Transverse colon (tissue), 4 donors: ENCODE measurements at places on chromosomes 7 and 10.

GRCh38 chr10:132514821-132515520 is 22.6 kb upstream of the INPP5A start:
- DNase-seq: no peak
- H3K4me1 ChIP-seq: peaks cover 31% of the 10 kb centered on the region
- no peaks in the 10 kb centered on the region for H3K27me3 ChIP-seq
- H3K27ac ChIP-seq: no peak overlapping the region
- no peaks in the 10 kb centered on the region for H3K36me3 ChIP-seq
- H3K4me3 ChIP-seq: no peak overlapping the region

GRCh38 chr10:62076891-62077290 is 175.4 kb downstream of the ARID5B start:
- no peak for DNase-seq
- H3K36me3 ChIP-seq: no peaks in the 10 kb centered on the region
- H3K27me3 ChIP-seq: no peaks in the 10 kb centered on the region
- peaks cover 10% of the 10 kb centered on the region for H3K4me1 ChIP-seq

GRCh38 chr7:128672927-128673517 is 930 bp downstream of the GARIN1A start:
- no peaks in the 10 kb centered on the region for H3K4me1 ChIP-seq
- H3K36me3 ChIP-seq: no peaks in the 10 kb centered on the region
- no peak overlapping the region for H3K4me3 ChIP-seq
- H3K27me3 ChIP-seq: no peaks in the 10 kb centered on the region

GRCh38 chr7:105806592-105807447 is 69.6 kb downstream of the ATXN7L1 start:
- DNase-seq: peak; percentile 24
- no peaks in the 10 kb centered on the region for H3K27me3 ChIP-seq
- H3K4me1 ChIP-seq: peaks cover 52% of the 10 kb centered on the region
- no peak overlapping the region for H3K27ac ChIP-seq
- no peak overlapping the region for H3K4me3 ChIP-seq
